ENCODE measurements at places on chromosomes 5 and 9. TPM values are rescaled to one million over a fixed set of nuclear protein-coding genes. Genes with fewer than 3 reads are reported as not detected.

GRCh38 chr9:105742088-105742487 is 47.7 kb downstream of the TMEM38B start:
- H3K4me1 ChIP-seq, result no peaks in the 10 kb centered on the region
- H3K4me3 ChIP-seq, result no peak overlapping the region
- no peaks in the 10 kb centered on the region for H3K36me3 ChIP-seq
- no peak overlapping the region for H3K27ac ChIP-seq
- DNase-seq, result no peak
- H3K27me3 ChIP-seq, result no peaks in the 10 kb centered on the region

- no peaks in the 10 kb centered on the region for H3K4me1 ChIP-seq
- no peak for DNase-seq
- no peak within 1 kb of the TSS for H3K27ac ChIP-seq
- no peaks in the 10 kb centered on the region for H3K36me3 ChIP-seq
These were observed at the start of gene LCN2 for GRCh38 chr9:128149001-128149701. LCN2 (plus strand) TSS chr9:128149453; CDS start chr9:128149526, 73 bp downstream.

GRCh38 chr5:112346411-112347044 is 72.5 kb downstream of the EPB41L4A start:
- H3K27me3 ChIP-seq, result no peaks in the 10 kb centered on the region
- no peaks in the 10 kb centered on the region for H3K36me3 ChIP-seq
- H3K4me3 ChIP-seq, result no peak overlapping the region
- no peaks in the 10 kb centered on the region for H3K4me1 ChIP-seq
- H3K27ac ChIP-seq, result no peak overlapping the region

GRCh38 chr5:2015124-2015848 is 132.6 kb upstream of the IRX4 start:
- H3K4me3 ChIP-seq, result no peak overlapping the region
- H3K27ac ChIP-seq, result no peak overlapping the region
- H3K4me1 ChIP-seq, result no peaks in the 10 kb centered on the region

The MED22 gene
- polyA plus RNA-seq, result 14.8 TPM
